ENCODE measurements at places on chromosomes 16 and 17.

GRCh38 chr17:8755590-8756255 is 2.6 kb downstream of the SPDYE4 start:
- DNase-seq, result no peak

DNA sequence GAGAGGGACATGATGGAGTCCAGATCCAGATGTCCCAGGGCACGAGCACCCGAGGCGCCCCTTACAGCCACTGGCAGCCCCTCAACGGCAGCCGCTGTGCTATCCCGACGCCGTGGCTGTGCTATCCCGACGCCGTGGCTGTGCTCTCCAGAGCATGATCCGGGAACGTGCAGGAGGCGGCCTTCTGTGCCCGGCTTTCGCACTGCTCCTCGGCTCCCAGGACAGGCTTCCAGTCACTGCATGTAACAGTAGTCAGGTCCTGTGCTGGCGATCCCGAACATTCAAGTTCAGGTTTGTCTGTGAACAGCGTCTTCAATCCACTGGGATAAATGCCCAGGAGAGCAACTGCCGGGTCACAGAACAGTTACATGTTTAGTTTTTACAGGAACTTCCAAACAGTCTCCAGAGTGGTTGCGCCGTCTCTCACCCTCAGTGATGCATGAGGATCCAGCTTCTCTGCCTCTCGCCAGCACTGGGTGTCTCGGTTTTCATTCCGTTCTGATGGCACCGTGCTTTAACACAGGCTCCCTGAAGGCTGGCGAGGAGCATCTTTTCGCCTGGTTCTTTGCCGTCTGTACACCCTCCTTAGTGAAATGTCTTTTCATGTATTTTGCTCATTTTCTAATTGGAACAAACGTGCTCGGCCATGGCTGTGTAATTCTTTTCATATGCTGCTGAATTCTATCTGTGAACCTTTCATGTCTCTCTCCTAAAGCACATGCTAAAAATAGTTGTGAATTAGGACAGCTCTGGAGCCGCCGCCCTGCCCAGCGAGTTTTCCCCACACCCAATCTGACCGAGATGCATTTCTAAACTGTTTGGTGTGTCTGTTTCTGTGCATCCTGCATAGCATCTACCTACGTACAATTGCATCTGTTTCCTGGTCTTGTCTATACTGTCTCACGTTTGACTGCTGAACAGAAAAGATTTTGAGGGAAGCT is 72.6 kb upstream of the METRNL start:
- no peak for DNase-seq

- no peak for DNase-seq
Observed at GRCh38 chr17:1930337-1930645, 94.8 kb downstream of the RTN4RL1 start.

DNA sequence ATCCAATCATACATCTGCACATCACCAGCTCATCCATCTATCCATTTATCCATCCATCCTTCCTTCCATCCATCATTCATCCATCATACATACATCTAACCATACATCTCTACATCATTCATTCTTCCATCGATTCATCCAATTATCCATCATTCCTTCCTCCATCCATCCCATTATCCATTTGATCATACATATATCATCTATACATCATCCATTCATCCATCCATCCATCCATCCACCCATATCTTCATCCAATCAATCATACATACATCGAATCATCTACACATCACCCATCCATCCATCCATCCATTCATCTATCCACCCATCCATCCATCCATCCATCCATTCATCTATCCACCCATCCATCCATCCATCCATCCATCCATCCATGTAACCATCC is 29.3 kb upstream of the STH start:
- DNase-seq, result no peak

DNA sequence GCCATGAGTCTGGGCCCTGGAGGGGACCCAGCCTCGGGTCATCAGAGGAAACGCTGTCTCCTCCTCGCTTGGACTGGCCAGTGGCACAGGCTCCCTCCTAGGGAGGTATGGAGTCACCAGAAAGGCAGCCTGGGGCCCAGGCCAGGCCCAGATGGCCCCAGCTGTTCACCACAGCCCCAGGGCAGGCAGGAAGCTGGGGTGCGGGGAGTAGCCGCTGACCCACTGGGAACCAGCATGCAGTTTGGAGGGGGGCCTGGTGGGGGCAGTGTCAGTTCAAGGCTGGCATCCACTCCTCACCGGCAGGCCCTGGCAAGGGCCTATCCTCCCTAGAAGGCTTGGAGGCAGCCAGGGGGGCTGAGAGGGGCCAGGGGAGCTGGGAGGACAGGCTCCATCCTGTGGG is 48.8 kb downstream of the SDK2 start:
- DNase-seq, result peak; percentile 62
